ENCODE measurements at places on chromosomes 2 and 18.
A peak's percentile ranks its signal among the peaks of the same experiment; 100 is the strongest.

- peak; percentile 10 for DNase-seq
Observed at GRCh38 chr2:177666408-177666807, 273.8 kb downstream of the AGPS start.

- DNase-seq, result no peak
Observed at GRCh38 chr18:78724214-78724914, 255.3 kb upstream of the SALL3 start.

DNA sequence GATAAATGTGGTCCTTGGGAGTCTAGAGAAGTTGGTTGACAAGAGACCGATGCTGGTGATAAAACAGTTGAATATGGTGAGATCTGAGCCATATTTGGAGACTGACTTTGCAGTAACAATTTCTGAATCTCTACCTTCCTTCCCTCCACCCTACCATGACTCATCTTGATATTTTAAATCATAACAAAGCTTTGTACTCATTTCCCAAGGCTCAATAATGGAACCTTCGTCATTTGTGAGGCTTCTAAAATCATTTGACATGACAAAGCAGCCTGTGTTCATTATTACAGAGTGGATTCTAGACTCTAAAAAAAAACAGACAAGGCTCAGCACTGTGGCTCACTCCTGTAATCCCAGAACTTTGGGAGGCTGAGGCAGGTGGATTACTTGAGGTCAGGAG, 38.5 kb upstream of the PDCL3 start:
- no peak for DNase-seq

- no peak for DNase-seq
Observed at GRCh38 chr2:76268484-76268883, 557.8 kb upstream of the GCFC2 start.

DNA sequence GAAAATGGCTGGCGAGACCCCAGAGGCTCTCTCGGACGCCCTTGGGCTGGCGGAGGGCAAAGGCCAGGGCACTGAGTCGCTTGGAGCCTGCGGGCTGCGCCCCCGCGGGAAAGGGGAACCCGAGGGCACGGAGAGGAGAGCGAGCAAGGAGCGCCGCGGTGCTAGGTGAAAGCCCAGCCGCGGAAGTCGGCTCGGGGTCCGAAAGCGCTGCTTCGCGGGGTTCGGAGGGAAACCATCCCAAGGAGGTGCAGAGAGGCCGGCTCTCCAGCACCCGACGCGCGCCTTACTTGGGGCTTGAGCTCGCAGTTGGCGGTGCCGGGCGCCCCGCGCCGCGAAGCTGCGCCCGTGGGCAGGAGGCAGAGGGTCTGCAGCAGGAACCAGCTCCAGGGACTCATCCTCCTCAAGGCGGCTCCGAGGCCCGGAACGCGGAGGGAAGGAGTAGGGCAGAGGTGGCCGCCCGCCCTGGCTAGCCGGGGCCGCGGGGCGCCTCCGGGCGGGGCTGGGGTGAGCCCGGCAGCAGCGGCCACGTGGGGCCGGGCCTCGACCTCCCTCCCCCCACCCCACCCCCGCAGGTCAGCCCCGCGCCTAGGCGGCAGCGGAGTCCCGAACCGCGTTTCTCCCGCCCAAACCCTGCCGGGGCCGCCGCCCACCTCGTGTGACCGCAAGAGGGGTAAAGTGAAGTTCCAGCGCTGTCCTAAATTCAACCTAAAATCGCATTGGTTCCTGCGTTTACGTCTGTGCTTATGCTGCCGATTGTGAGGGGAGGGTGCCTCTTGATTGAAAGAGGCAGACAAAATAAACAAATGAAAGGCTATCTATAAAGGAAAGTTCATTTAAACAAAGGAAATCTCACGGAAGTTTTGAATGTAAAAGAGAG, at the start of gene TRABD2A:
TSS of gene TRABD2A (minus strand) at position 440 of the 877 bp plus-strand sequence. CDS start at position 395, 45 bp downstream.
- no peak for DNase-seq

GRCh38 chr2:126041391-126042047, 614.4 kb upstream of the GYPC start:
- no peak for DNase-seq

- DNase-seq, result no peak
Observed at GRCh38 chr2:212595036-212595654, 56.5 kb upstream of the ERBB4 start.

- no peak for DNase-seq
Observed at GRCh38 chr2:171571721-171572120, 49.4 kb downstream of the CYBRD1 start.

GRCh38 chr2:3039188-3040065, 338.2 kb downstream of the EIPR1 start:
- DNase-seq, result no peak

DNA sequence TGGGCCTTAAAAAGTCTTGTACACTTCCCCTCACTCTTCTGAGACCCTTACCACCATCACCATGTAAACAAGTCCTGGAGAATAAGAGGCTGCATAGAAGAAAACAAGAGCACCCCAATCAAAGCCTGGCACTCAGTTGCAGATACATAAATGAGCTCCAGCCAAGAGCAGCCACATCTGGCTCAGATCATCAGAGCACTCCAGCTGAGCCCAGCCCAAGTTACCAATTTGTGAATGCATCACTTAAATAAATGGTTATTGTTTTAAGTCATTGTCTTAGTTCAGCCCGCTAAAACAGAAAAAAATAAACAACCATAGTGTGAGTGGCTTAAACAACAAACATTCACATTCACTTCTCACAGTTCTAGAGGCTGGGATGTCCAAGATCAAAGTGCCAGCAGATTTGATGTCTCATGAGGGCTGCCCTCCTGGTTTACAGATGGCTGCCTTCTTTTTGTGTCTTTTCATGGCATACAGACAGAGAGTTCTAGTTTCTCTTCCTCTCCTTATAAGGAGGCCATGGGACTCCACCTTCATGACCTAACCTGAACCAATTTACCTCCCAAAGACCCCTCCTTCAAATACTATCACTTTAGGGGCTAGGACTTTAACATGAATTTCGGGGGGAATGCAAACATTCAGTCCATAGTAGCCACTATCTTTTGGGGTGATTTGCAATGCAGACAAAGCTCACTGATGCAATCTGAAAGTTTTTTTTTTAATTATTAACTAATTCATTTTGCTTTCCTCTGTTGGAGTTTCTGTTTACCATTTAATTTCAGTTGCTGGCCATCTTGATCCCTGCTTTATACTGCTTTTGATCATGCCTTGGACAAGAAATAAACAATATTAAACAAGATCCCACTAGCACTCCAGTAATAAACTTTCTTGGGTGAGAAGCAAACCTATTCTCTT, 187.5 kb upstream of the ACVR2A start:
- no peak for DNase-seq

DNA sequence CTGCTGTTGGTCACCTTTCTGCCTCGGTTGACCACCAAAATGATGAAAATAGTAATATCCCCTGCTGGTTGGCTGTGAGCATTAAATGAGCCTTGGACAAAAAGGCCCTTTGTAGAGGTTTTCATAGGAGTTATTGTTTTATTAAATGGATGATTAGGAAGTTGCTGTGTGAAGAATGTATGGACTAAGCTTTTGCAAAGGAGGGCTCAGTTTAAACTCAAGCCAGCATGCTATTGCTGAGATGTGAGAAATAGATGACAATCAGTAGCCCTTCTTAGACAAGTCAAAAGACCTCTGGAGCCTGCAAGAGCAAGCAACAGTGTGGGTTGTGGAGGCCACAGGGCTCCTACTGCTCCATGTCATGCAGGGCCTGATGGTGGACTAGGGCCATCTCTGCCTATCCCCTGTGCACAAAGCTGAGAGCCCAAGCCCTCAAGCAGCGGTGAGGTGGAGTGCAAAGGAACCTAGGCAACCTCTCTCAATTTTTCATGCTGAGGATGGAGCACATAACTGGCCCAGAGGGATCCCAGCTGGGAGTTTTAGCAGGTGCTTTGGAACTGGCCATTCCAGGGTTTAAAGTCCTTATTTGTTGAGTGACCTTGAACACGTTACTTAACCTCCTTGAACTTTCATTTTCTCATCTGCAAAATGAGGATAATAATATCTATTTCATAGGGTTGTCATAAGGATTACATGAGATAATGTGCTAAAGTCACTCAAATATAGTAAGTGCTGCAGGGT, 37.1 kb downstream of the FOSL2 start:
- no peak for DNase-seq

- DNase-seq, result no peak
Observed at GRCh38 chr18:37499044-37499443, 66.6 kb downstream of the CELF4 start.

DNA sequence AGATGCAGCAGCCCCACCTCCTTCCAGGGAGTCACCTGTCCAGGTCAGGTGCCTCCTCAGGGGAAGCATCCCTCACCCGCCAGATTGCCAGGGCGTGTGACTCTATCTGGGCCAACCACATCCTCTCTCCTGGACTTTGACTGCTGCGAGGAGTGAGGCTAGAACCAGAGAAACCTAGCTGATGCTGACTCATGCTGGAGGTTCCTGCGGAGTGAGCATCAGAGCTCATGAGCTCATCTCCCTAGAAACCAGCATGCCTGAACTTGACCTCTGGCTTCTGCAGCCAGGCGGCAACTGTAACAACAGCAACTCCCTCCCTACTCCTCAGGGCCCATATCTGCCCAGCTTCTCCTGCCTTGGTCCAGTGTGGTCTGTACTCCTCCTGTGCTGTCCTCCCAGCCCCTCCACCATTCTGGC, 28.3 kb upstream of the NT5DC4 start:
- DNase-seq, result peak; percentile 83

- peak; percentile 61 for DNase-seq
Observed at GRCh38 chr2:177984749-177985148, 87.8 kb downstream of the PDE11A start.

DNA sequence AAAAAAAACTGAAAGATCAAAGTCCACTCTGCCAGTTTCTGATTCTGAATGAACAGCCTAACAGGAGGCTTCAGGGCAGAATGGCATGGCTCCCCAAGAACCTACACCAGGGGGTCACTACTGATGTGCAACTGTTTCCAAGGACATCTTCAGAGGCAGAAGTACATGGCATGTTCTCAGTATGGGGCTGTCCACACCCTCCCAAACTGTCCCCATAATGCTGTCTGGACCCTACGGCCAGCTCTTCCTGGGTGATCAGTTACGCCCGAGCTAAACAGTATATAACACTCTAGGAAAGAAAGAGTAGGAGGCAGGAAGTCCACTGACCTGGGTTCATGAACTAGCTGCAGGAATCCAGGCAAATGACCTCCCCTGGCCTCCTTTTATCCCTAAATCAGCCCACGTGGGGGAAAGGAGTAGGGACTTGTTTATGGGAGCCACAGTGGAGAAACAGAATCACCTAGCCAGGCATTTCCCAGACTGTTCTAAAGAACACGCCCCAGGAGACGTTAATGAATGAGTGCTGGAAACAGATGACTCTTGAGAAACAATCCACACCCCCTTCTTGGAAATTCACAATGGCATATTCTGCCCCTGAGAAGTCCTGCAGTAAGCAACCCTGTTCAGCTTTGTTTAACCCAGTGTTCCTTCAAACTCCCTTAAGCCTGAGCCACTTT, 2.5 kb downstream of the TMBIM1 start:
- DNase-seq, result no peak

DNA sequence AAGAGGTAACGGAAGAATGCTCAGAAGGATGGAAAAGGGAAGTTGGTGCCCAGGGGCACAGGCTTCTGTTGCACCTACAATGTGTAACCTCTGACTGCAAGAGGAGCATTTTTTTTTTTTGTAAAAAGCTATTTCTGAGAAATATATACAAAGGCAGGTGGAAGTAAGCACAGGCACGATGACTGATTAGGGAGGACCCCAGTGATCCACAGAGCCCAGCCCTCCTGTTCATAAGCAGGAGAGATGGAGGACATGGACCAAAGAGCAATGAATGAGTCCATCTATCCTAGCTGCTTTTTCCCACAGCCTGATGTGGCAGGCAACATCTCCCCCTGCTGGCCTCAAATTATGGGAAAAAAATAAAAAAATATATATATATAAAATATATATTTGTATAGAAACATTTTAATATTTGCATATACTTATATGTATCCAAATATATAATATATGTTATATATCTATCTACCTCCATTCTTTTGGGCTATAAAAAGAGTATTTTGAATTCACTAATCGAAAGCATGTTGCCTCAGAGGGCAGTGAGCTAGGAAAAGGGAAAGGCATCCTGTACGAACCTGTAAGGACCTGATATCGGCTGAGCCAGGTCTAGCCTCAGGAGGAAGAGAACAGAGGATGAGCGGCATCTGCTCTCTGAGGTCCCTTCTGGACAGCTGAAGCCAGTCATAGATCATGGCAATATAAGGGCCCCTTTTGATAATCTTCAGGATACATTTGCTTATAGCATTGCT, 166.0 kb upstream of the STK17B start:
- DNase-seq, result peak; percentile 52

DNA sequence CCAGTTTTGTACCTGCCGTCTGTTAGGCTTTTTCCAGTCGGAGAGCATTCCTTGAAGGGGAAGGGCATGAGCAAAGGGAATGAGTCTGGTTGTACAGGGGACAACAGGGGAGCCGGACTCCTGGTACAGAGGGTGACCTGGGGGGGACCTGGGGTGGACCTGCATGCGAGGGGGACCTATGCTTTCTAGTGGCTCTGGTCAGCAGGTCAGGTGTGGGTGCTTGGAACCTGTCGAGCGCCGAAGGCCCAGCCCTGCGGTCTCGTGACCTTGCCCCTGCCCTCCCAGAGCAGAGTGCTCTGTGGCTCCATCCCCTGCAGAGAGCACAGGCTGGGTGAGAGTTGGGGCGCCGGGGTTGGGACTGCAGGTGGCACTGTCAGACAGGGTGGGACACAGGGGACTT, 96.7 kb upstream of the ASAP2 start:
- no peak for DNase-seq

- DNase-seq, result no peak
Observed at GRCh38 chr2:100809506-100809905, 10.4 kb upstream of the NPAS2 start.

- DNase-seq, result no peak
Observed at GRCh38 chr2:214504599-214505376, 93.9 kb downstream of the VWC2L start.

- no peak for DNase-seq
Observed at GRCh38 chr2:165778187-165778556, 15.9 kb downstream of the GALNT3 start.

DNA sequence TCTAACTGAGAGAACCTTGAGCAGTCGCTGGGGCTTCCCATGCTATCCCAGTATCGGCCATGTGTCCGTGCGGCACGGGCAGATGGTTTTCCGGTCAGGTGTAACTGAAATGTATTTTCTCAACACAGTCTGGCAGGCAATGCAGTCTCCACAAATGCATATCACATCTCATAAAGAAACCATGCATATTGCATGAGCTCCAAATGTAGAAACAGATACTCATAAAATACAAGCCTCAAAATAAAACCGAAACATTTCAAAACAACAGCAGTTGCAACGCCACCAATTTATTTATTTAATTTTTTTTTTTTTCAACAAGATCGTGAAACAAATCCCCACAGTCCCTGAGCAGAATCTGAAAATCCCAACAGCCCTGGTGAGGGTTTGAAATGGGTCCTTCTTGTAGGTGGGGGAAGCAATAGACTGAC, 299.4 kb downstream of the LPIN1 start:
- DNase-seq, result no peak

GRCh38 chr2:121754851-121755236, 607 bp upstream of the TSN start:
- no peak for DNase-seq

DNA sequence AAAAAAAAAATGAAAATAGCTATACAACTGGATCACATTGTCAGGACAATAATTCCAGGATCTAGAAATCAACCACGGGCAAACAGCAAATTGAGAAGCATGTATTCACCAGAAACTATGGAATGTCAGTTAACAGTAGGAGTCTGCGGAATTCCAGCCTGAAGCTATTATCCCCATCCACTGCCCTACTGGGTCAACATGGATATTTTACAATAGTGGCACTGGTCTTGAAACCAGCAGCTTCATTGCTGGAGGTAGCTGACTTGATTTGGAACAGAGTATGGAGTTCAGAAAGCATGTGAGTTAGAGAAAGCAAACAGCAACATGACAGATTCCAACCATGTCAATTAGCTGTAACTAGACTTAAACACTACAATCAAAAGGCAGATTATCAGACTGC, 55.7 kb upstream of the PDE1A start:
- no peak for DNase-seq

- no peak for DNase-seq
Observed at GRCh38 chr2:15801439-15801838, 138.9 kb upstream of the MYCN start.
